ENCODE measurements at places on chromosomes 2 and 18.

DNA sequence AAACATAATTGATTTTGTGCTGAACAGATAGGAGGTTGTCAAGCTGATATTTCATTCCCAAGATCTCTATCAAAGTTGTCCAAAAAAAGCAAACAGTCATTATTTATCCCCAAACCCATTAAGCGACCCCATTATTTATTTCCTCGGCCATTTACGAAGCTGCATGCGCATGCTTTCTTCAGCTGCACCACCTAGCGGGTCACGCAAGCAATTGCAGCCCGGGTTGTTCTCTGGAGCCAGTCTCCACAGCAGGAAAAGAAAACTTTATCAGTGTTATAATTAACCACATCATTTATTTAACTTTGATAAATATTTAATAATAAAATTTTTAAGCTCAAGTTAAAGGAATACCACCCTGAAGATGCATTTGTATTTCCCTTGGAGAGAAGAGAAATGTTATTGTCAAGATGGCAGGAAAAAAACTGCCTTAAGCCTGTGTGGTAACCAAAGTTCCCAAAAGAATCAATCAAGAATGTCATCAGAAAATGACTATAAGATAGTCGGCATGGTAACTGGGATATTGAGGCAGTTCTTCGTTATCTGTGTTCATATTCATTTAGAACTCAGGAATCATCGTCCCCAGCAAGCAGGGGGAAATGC is 304.7 kb downstream of the FBXO15 start:
- no peak for DNase-seq

DNA sequence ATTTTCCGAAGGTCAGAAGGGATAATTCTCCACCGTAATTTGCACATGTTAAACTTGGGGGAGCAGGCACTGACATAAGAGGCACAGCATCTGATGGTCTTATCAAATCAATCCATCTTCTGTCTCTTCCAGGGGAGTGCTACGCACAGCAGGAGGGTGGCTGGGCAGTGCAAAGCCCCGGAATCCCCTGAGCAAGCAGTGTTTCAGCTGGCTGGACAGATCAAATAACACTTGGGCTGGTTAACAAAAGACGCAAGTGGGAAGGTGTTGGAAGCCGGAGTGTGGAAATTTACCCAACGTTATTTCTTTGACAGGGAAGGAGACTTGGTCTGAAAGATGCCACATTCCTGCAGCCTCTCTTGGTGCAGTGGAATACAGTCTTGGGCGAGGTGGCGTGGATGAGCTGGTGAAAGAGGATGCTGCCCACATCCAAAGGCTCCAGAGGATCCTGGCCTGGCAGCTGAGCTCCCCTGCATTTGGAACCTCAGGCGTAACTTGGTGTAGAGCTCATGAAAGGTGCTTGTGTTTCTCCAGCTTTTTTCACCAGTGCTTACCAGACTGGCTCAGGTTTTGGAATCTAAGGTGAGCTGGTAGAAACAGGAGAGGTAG is 103.0 kb downstream of the MAPK4 start:
- no peak for DNase-seq

GRCh38 chr2:64405581-64406406 is 48.2 kb upstream of the LGALSL start:
- no peak for DNase-seq

DNA sequence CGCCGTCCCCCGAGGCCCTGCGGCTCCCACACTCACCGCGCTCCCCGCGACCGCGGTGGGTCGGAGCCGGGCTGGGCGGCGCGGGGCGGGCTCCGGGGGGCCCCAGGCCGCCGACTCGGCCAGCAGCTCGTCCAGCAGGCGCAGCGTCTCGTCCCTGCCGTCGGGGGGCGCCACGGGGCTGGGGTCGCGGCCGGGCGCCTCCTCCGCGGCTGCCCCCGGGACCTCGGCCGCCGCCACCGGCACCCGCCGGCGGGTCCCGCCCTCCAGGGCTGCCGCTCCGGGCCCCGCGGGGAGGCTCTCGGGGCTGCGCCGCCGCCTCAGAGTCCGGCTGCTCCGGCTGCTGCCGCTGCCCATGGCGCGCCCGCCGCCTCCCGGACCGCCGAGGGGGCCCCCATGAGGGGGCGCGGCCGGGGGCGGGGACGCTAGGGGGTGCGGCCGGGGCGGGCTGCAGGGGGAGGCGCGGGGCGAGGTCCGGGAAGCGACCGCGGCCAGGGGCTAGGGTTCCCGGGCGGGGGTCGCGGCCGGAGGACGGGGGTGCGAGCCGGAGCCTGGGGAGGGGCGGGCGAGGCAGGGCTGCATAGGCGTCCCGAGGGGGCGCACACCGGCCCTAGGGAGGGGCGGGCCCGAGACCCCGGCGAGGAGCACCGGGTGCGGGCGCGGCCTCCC is at the start of gene CYS1:
Gene CYS1 (minus strand): TSS at position 542 of the 666 bp plus-strand sequence. CDS start 188 bp downstream, at position 354.
- no peak for DNase-seq

GRCh38 chr18:13612196-13612997 is 114.0 kb downstream of the FAM210A start:
- DNase-seq = no peak

GRCh38 chr2:232637866-232638583 is 4.6 kb downstream of the EFHD1 start:
- no peak for DNase-seq

- DNase-seq = no peak
Observed at GRCh38 chr18:5558851-5559250, 15.1 kb upstream of the EPB41L3 start.

GRCh38 chr2:197850882-197851450 is 46.6 kb downstream of the PLCL1 start:
- no peak for DNase-seq
